ENCODE measurements at places on chromosomes 13 and 19. TPM values are rescaled to one million over a fixed set of nuclear protein-coding genes. Genes with fewer than 3 reads are reported as not detected.

DNA sequence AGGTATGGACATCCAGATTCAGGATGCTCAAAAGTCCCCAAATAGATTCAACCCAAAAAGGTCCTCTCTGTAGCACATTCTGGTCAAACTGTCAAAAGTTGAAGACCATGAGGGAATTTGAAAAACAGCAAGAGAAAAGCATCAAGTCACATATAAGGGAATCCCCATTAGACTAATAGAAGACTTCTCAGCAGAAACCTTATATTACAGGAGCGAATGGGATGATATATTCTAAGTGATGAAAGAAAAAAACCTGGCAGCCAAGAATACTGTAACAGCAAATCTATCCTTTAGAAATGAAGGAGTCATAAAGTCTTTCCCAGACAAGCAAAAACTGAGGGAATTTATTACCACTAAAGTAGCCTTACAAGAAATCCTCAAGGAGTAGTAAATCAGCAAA is 29.7 kb downstream of the FXYD5 start:
- no peaks in the 10 kb centered on the region for H3K27me3 ChIP-seq
- no peak overlapping the region for H3K27ac ChIP-seq

- no peaks in the 10 kb centered on the region for H3K4me1 ChIP-seq
- H3K27me3 ChIP-seq, result no peaks in the 10 kb centered on the region
- no peak overlapping the region for H3K27ac ChIP-seq
- no peak for DNase-seq
Observed at GRCh38 chr13:73417012-73417615, 358.3 kb downstream of the KLF5 start.

DNA sequence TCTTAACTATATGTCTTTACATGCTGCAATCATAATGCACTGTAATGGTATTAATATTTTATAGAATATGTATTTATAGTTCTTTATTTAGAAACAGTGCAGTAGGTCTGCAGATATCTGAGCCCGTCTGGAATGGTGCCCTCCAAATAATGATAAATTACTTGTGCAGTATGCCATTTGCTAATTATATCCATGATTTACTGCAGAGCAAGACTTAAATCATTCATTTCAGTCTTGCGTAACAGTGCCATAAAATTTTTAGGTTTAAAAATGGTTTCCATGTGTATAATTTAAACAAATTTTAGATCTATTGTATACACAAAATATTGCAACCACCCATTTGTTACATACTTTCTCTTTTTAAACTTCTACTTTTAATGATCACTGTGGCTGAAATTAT is 175.1 kb downstream of the ZNF536 start:
- no peak overlapping the region for H3K4me3 ChIP-seq
- H3K27ac ChIP-seq, result no peak overlapping the region
- H3K4me1 ChIP-seq, result no peaks in the 10 kb centered on the region
- peaks cover 7% of the 10 kb centered on the region for H3K27me3 ChIP-seq
- H3K36me3 ChIP-seq, result no peaks in the 10 kb centered on the region

DNA sequence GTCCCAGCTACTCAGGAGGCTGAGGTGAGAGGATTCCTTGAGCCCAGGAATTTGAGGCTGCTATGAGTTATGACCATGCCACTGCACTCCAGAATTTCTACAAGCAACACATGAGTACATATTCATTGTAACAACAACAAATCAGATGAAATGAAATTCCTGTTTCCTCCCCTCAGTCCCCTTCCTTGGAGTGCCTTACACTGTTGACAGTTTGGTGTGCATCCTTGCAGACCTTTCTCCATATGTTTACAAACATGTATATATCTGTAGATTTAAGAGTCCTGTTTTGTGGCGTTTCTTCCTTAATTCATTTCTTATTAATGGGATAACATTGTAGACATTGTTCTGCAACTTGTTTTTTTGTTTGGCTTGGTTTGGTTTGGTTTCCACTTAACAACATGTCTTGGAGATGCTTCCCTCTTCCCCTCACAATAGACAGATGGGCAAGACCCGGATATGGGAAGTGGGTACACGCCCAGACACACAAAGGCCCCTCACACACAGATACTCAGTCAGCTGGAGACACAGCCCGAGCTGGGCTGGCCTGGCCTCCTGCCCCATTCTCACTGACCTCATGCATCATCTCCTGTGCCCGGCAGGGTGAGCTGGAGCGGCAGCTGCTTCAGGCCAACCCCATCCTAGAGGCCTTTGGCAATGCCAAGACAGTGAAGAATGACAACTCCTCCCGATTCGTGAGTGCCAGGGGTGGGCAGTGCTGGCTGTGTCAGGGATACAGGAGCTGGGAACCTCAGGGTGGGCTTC is 21.7 kb downstream of the MYH14 start:
- H3K36me3 ChIP-seq, result peaks cover 4% of the 10 kb centered on the region
- no peaks in the 10 kb centered on the region for H3K4me1 ChIP-seq
- no peak overlapping the region for H3K27ac ChIP-seq
- DNase-seq, result no peak
- H3K4me3 ChIP-seq, result no peak overlapping the region

DNA sequence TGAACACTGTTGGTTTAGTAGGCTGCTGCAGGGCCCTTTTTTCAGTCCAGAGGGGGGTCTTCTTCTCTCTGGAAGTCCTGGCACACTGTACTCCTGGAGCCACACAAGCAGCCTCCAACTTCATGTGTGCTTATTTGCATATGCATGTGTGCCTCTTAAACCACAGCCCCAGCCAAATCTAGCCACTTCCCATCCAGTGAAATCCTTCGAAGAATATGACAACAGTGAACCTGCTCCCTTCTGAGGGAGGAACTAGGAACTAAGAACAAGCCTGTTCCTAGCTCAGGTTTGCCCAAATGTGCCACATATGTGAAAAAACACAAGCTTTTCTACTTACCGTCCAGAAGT is 348.5 kb downstream of the FOXO1 start:
- no peak for DNase-seq
- no peak overlapping the region for H3K4me3 ChIP-seq
- H3K27ac ChIP-seq, result no peak overlapping the region
- no peaks in the 10 kb centered on the region for H3K36me3 ChIP-seq
- H3K4me1 ChIP-seq, result no peaks in the 10 kb centered on the region
- no peaks in the 10 kb centered on the region for H3K27me3 ChIP-seq

DNA sequence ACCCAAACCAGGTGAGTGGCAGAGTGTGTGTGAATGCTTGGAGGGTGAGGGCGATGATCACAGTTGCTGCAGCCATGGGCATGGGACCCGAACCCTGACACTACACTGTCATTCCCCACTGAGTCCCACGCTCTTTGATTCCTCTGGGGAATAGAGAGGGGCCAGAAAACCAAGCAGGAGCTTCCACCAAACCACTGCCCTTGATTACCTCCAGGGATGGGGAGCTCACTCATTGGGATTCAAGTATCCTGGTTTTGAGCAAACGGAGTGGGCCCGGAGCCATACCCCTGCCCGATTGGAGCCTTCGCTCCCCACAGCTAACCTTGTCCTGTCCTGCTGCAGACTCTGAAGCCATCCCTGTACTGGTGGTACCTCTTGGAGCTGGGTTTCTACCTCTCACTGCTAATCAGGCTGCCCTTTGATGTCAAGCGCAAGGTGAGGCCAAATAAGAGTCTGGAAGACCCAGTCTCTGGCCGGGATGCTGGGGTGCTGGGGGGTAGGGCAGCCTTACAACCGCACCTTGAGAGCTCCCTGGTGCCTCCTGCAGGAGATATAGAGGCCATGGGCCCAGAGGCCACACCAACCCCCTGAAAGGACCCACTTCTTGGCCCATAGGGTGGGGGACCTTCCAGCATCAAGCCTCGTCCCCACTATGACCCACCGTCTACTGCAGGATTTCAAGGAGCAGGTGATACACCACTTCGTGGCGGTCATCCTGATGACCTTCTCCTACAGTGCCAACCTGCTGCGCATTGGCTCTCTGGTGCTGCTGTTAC is 47.3 kb downstream of the CERS4 start:
- DNase-seq, result no peak
- peaks cover 54% of the 10 kb centered on the region for H3K36me3 ChIP-seq
- no peak overlapping the region for H3K27ac ChIP-seq
- peaks cover 13% of the 10 kb centered on the region for H3K4me1 ChIP-seq

DNA sequence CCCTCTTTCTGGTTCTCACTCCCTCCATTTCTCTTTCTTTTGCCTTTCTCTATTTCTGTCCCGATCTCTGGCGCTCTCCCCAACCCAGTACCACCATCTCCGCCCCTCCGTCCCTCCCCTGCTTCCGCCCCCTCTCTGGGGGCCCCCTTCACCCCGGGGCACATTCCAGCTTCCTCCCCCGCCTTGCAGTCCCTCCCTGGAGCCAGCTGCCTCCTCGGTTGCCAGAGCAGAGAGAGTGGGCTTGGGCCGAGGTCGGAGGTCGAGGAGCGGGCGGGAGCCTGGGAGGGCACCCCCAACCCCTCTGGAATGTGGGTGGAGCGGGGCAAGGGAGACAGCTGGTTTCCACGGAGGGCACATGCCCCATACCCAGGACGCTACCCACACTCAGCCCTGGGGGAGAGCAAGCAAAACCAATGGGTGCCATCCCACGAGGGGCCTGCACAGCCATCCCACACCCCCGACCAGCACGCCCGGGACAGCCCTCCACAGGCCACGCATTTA is 6.5 kb upstream of the CIRBP start:
- no peaks in the 10 kb centered on the region for H3K27me3 ChIP-seq
- peak overlapping the region; percentile 95 for H3K27ac ChIP-seq
- H3K4me3 ChIP-seq, result peak overlapping the region; percentile 52
- peaks cover 6% of the 10 kb centered on the region for H3K36me3 ChIP-seq
- H3K4me1 ChIP-seq, result peaks cover 89% of the 10 kb centered on the region

The DGKH gene
- total RNA-seq, result 8.1 TPM

The KLK2 gene
- not detected for total RNA-seq

The LGALS7B gene
- total RNA-seq, result not detected
